ENCODE measurements at places on chromosomes 7 and 10. TPM values are rescaled to one million over a fixed set of nuclear protein-coding genes. Genes with fewer than 3 reads are reported as not detected.

GRCh38 chr10:85673270-85673669 lies 693.3 kb downstream of the GRID1 start:
- H3K27me3 ChIP-seq = no peaks in the 10 kb centered on the region
- no peak for DNase-seq
- no peaks in the 10 kb centered on the region for H3K36me3 ChIP-seq
- H3K4me1 ChIP-seq = peaks cover 4% of the 10 kb centered on the region

DNA sequence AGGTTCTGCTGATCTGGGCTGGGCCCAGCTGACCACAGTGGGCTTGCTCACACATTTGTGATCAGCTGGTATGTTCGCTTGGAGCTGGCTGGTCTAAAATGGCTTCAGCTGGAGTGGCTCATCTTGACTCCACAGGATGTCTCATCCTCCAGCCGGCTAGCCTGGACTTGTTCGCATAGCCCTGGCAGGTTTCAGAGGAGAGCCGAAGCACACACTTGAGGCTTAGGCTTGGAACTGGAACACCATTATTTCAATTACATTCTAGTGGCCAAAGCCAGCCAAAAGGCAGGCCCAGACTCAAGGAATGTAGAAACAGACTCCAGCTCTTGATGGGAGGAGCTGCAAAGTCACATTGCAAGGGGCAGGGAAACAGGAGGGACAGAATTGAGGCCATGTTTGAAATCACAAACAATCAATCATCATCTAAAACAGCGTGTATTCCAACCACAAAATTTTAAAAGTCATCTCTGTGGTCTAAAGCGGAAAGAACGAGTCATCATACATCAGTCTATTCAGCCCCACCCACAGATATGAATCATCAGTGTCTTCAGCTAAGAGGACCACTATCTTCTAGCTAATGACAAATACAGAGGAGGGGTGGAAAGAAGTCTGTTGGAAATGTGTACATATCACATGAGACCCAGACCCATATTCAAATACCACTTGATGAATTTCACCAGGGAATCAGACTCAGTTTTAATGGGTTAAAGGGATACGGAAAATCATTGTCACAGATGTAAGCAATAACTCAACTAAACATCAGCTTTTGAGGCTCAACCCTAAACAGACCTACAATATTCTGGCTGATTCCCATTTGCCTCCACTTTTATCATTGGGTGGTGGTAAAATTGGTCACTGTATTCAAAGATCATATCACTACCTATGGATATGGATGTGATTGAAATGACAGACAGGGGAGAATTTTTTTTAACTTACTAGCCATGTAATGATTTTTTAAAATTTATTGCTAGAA lies 139.0 kb upstream of the MKLN1 start:
- peaks cover 11% of the 10 kb centered on the region for H3K4me1 ChIP-seq
- no peak overlapping the region for H3K4me3 ChIP-seq
- no peaks in the 10 kb centered on the region for H3K27me3 ChIP-seq
- H3K27ac ChIP-seq = peak overlapping the region; percentile 71

DNA sequence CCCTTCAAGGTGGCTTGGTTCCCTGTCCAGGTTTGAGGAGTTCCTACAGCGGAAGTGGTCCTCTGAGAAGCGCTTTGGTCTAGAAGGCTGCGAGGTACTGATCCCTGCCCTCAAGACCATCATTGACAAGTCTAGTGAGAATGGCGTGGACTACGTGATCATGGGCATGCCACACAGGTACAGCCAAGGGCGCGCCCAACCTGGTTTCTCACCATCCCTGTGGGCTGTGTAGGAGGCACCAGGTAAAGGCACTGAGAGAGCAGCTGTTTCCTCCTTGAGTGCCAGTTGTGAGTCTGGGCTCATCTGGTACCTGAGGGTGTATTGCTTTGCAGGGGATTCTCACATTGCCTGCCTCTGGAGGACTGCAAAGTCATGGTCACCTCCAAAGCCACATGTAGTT lies 68.0 kb downstream of the OGDH start:
- DNase-seq = peak; percentile 22
- peaks cover 62% of the 10 kb centered on the region for H3K36me3 ChIP-seq
- no peaks in the 10 kb centered on the region for H3K27me3 ChIP-seq

- peak overlapping the region; percentile 95 for H3K27ac ChIP-seq
- peak overlapping the region; percentile 46 for H3K4me3 ChIP-seq
- H3K27me3 ChIP-seq = no peaks in the 10 kb centered on the region
- peaks cover 40% of the 10 kb centered on the region for H3K36me3 ChIP-seq
Observed at GRCh38 chr7:4725014-4725849, 43.1 kb downstream of the FOXK1 start.

TRIM73 gene
- 3.0 TPM for polyA plus RNA-seq

DNA sequence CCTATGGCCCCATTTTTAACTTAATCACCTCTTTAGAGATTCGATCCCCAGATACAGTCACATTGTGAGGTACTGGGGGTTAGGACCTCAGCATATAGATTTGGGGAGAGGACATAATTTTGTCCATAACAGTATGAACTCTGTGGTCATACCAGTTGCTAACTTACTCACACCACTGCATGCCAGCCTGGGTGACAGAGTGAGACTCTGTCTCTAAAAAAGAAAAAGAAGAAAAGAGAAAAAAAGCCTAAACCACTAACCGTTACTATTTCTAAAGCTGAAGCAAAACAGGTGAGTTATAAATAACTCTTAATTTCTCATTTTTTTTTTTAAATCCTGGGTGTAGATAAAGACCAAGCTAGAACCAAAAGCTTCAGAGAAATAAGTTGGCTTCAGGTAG lies 155.1 kb upstream of the AUTS2 start:
- no peak for DNase-seq
- no peaks in the 10 kb centered on the region for H3K4me1 ChIP-seq
- H3K36me3 ChIP-seq = no peaks in the 10 kb centered on the region
- no peak overlapping the region for H3K27ac ChIP-seq
- H3K27me3 ChIP-seq = no peaks in the 10 kb centered on the region
